Stimulated activated CD4-positive, alpha-beta T cell treated with anti-CD3 and anti-CD28 coated beads, Interleukin-15, amount 100 ng/mL, for 48 hours (primary cell): ENCODE measurements at places on chromosomes 5 and 9.

GRCh38 chr9:70044490-70045307 lies 1.1 kb downstream of the MAMDC2 start:
- DNase-seq, result no peak

DNA sequence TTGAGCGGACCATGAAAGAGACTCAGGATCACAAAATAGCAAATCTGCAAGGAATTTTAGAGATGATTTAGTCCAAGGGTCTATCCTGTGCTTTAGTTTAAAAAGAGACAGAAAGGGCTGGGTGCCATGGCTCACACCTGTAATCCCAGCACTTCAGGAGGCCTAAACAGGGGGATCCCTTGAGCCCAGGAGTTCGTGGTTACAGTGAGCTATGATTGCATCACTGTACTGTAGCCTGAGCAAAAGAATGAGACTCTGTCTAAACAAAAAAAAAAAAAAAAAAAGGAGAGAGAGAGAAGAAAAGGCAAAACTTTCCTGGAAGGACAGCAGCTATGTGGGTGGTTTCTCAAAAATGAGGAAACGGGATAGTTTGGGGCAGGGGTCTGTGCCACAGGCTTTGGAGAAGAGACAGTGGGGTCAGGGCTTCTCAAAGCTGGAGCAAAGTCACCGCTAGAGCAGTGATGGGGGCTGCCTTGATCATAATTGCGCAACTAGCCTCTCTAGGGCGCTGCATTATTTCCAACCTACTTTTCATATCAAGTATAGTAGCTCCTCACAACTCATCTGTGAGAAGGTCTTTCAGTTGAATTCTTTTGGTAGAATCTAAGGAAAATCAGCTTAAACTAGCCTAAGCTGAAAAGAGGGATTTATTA lies 8.5 kb upstream of the ANKH start:
- no peak for DNase-seq

DNA sequence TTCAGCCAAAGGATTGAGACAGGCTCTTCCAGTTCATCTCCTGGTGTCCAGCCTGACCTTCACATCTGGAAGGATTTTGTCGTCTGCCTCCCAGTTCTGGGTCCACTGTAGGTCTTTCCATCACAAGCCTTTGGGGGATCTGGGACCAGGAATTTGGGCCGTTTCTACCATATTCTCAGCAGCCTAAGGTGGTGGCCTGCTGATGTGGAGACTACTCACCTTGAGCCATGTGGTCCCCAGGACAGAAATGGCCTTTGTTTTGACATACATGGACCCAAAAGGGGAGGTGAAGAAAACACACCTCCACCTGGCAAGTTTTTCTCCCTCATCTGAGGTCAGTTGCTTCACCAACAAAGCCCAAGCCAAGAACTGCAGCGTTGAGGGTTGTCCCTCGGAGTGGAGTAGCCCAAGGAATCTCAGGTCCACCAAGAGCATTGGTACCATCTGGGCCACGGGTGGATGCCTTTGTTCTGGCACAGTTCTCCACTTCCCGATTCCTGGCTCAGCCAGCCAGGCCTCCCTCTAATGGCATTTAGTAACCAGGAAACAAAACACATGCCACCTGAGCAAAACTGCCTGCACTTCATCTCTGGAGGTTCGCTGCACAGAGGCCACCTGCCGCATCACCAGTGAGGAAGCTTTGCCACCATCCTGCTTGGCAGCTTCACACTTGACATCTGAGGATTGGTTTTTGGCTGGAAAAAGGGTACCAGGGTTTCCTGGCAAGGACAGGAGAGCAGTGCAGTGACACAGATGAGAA lies 24.7 kb downstream of the AMBP start:
- DNase-seq, result no peak

DNA sequence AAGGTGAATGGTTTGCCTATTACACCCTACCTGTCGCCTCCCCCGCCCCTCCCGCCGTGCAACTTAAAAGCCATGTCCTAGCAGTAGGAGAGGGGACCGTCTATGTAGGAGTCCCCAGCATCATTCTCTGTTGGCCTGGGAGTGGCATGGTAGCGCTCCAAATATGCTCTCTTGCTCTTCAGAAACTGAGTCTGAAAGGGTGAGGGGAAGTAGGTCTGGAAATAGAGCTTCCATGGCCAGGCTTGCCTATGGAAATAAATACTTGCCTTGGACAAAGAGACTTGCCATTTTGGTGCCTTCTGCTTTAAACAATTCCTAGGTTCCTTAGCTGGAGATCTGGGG lies 1.4 kb downstream of the RGS7BP start:
- no peak for DNase-seq

DNA sequence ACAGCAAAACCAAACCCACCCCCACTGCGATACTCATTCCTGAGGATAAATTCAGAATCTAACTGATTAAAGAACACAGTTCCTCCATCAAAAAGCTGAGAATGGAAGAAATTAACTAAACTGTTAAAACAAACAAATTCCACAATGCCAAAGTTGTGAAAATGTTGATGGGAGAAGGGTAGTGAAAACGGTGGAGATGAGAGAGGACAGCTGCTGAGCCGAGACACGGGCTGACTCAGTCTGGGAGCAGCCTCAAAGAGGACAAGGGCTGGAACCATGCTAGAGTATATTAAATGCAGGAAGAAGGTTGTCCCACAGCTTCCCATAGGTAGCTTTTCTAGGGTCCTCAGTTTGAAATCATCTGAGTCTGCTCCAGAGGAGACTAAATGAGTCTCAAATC lies 14.3 kb downstream of the ADAMTS12 start:
- no peak for DNase-seq

- DNase-seq, result no peak
Observed at GRCh38 chr9:120928483-120929228, 2.1 kb upstream of the TRAF1 start.

DNA sequence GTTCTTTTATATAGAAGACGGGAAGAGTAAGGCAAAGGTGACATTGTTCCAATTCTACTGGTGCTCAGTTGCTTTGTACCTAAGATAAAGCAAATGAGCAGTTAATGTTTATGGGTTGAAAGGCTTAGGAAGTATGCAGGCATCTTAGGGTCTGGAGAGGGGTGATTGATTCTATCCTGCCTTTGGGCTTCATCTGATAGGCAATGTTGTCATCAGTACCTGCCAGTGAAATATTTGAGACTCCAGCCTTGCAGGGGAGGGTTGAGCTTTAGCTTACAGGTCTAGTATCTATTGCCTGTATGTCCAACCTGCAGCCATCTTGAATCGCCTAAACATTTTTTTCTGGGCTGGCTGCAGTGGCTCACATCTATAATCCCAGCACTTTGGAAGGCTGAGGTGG lies 13.8 kb upstream of the CTSV start:
- no peak for DNase-seq

- DNase-seq, result no peak
Observed at GRCh38 chr9:93895535-93895934, 59.6 kb downstream of the BARX1 start.

DNA sequence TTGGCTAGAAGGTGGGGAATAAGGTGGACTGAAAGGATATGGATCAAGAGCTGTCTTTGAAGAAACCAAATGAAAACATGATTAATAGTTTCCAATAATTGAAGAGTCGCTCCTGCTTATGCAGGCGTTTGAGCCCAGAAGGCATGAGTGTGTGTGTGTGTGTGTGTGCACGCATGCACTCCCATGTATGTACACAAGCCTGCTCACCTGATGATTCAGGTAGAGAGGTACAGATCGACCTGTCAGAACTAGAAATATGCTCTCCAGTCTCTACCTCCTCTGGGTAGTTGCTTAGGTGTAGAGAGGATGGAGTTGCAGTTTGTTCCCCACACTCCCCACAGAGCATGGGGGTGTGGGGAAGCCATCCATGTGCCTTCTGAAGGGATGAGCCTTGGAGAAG lies 1.1 kb upstream of the FGF1 start:
- DNase-seq, result no peak
